PC-3 (cell line): ENCODE measurements at places on chromosomes 4 and X.

GRCh38 chrX:24266996-24267395 lies 46.9 kb downstream of the SUPT20HL2 start:
- no peaks in the 10 kb centered on the region for H3K36me3 ChIP-seq
- peak overlapping the region; percentile 44; the same call in 1 of the 2 replicates for H3K4me3 ChIP-seq
- H3K27ac ChIP-seq, result peak overlapping the region; percentile 46
- peak; percentile 63 for DNase-seq
- no peaks in the 10 kb centered on the region for H3K27me3 ChIP-seq

DNA sequence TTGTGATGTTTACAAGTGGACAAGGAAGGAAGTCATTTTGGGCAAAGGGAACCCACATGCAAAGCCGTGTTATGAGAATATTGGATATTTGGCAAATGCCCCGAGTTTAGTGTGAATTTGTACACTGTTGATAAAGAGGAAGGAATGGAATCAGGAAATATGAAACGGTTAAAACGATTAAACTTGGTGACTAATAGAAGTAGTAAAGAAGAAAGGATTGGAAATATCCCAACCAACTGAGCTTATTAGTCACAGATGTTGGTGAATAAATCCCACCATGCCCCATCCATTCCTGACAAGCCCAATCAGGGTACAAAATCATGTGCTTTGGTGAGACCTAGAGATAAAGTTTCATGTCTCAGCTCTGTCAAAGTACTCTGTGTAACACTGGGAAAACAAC lies 22.0 kb downstream of the ARHGAP24 start:
- peak overlapping the region; percentile 59; the same call in 1 of the 2 replicates for H3K4me3 ChIP-seq
- DNase-seq, result peak; percentile 84
- H3K27ac ChIP-seq, result peak overlapping the region; percentile 78
- no peaks in the 10 kb centered on the region for H3K27me3 ChIP-seq

GRCh38 chrX:20267931-20268701 lies 1.4 kb upstream of the RPS6KA3 start:
- peaks cover 48% of the 10 kb centered on the region for H3K4me1 ChIP-seq
- no peaks in the 10 kb centered on the region for H3K27me3 ChIP-seq
- no peak overlapping the region for H3K4me3 ChIP-seq
- no peak for DNase-seq
- no peak overlapping the region for H3K27ac ChIP-seq

GRCh38 chrX:19577181-19577810 lies 62.0 kb upstream of the MAP3K15 start:
- DNase-seq, result no peak
- H3K4me3 ChIP-seq, result no peak overlapping the region
- H3K36me3 ChIP-seq, result no peaks in the 10 kb centered on the region
- no peak overlapping the region for H3K27ac ChIP-seq
- no peaks in the 10 kb centered on the region for H3K27me3 ChIP-seq
- H3K4me1 ChIP-seq, result peaks cover 9% of the 10 kb centered on the region
